ENCODE measurements at places on chromosomes 16 and 17. TPM values are rescaled to one million over a fixed set of nuclear protein-coding genes. Genes with fewer than 3 reads are reported as not detected.

DNA sequence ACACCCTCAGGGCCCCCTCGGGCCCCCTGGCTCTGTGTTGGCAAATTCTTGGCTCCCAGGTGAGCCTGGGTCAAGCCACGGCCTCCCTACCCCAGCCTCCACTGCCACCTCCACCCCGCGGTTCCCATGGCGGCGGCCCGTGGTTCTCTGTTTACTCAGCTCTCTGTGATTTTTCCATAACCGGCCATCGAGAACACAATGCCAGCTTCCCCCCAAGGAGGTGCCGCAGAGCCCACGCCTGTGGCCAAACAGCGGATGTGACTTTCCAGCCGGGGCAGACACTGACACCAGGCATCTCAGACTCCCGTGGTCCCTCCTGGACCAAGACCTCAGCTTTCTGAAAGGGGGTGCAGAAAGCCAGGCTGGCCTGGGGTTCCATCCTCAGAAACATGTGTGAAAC is 21.6 kb upstream of the ATP2A3 start:
- H3K4me1 ChIP-seq, result no peaks in the 10 kb centered on the region
- no peak overlapping the region for H3K4me3 ChIP-seq
- DNase-seq, result no peak
- H3K36me3 ChIP-seq, result no peaks in the 10 kb centered on the region
- H3K27ac ChIP-seq, result no peak overlapping the region

GRCh38 chr17:79746889-79747507 is 16.3 kb downstream of the ENPP7 start:
- no peak overlapping the region for H3K27ac ChIP-seq
- H3K4me3 ChIP-seq, result no peak overlapping the region
- no peaks in the 10 kb centered on the region for H3K36me3 ChIP-seq
- peaks cover 39% of the 10 kb centered on the region for H3K27me3 ChIP-seq

GRCh38 chr16:68379472-68380347 is 68.6 kb downstream of the SMPD3 start:
- H3K36me3 ChIP-seq, result no peaks in the 10 kb centered on the region
- H3K4me3 ChIP-seq, result no peak overlapping the region
- H3K27me3 ChIP-seq, result peaks cover 2% of the 10 kb centered on the region
- peaks cover 18% of the 10 kb centered on the region for H3K4me1 ChIP-seq
- no peak for DNase-seq
- no peak overlapping the region for H3K27ac ChIP-seq

DNA sequence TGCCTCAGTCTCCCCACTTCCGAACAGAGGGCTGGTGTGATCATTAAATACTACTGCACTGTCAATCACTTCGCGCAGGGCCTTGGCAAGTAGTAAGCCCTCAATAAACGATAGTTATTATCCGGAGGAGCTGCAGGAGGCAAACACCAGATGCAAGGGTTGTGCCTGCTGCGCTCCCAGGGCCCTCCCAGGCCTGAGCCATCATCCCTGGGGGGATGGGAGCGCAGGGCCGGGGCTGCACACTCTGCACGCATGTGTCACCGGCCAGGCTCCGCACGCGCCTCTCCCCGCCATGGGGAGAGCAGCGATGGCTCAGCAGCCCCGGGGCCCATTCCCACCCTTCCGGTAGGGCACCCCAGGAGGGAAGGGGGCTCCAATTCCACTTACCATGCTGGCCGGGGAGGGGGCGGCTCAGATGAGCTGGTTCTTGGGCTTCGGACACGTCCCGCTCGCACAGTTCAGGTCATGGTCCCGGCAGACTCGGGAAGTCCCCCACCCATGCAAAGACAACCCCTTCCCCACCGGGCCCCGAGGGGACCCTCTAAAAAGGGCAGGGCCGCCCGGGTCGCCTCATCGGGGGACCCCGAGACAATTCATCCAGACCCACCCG is 681 bp downstream of the XPO6 start:
- peaks cover 38% of the 10 kb centered on the region for H3K36me3 ChIP-seq
- H3K27me3 ChIP-seq, result no peaks in the 10 kb centered on the region

DNA sequence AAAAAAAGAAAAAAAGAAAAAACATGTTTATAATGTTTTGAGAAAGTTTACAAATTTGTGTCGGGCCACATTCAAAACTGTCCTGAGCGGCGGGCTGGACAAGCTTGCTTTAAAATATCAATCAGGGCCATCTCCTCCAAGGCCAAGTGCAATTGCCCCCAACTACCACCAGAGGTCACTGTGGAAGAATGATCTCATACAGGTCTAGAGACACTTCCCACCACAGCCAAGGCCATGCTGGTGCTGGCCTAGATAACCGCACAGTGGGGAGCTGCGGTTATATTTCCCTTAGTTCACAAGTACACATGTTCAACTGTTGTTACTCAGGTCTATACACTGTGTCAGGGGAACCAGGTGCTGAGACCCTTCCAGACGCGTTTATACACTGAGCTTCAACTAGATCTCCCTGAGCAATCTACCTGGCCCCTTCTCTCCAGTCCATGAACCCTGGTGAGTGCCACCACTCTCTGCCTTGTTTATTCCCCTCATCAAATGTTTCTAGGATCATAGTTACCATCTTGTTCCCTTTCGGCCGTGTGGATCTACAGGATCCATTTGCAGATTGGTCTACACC is 83.8 kb upstream of the CCL2 start:
- H3K27me3 ChIP-seq, result peaks cover 10% of the 10 kb centered on the region
- H3K36me3 ChIP-seq, result no peaks in the 10 kb centered on the region
- no peak overlapping the region for H3K27ac ChIP-seq
- DNase-seq, result peak; percentile 70

DNA sequence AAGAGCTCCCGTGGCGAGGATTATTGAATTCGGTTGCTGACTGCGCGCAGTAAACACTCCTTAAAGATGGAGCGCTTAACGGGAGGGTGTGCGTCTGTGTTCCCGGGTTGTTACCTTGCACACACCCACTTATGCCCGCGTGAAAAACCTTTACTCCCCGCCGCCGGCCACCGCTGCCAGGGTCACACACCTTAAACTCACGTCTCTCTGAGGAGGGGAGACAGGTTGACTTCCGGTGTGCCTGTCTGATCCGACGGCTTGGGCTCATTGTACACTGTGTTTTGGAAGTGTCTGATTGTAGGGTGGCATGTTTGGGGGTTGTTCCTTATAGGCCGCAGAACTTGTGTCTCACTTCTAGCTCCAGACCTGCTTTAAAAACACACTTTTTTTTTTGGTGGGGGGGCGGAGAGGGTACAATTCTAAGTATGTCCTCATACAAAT is 66.8 kb downstream of the KPNA2 start:
- peaks cover 5% of the 10 kb centered on the region for H3K36me3 ChIP-seq
- DNase-seq, result peak; percentile 47
- H3K27ac ChIP-seq, result peak overlapping the region; percentile 91
- H3K27me3 ChIP-seq, result no peaks in the 10 kb centered on the region

- H3K27ac ChIP-seq, result no peak overlapping the region
- peaks cover 5% of the 10 kb centered on the region for H3K27me3 ChIP-seq
- H3K4me1 ChIP-seq, result no peaks in the 10 kb centered on the region
- H3K4me3 ChIP-seq, result no peak overlapping the region
- DNase-seq, result no peak
These were observed 116.7 kb downstream of the CACNG3 start for GRCh38 chr16:24372824-24373223.

DNA sequence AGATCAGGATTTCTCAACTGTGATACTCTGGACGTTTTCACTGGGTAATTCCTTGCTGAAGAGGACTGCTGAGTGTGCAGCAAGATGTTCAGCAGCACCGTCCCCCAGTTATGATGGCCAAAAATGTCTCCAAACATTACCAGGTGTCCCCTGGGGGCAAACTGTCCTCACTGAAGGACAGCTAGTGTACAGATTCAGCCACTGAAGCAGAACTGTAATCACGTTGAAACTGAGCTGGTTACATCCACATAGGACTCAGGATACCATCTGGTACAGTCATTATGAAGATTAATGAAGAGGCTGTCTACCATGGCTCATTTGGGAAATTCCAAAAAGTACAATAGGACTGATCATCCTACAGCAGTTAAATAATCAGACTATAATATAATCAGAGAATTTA is 43.3 kb upstream of the GINS3 start:
- no peaks in the 10 kb centered on the region for H3K36me3 ChIP-seq
- H3K4me3 ChIP-seq, result no peak overlapping the region
- H3K27ac ChIP-seq, result no peak overlapping the region
- peaks cover 22% of the 10 kb centered on the region for H3K27me3 ChIP-seq
- DNase-seq, result no peak

DNA sequence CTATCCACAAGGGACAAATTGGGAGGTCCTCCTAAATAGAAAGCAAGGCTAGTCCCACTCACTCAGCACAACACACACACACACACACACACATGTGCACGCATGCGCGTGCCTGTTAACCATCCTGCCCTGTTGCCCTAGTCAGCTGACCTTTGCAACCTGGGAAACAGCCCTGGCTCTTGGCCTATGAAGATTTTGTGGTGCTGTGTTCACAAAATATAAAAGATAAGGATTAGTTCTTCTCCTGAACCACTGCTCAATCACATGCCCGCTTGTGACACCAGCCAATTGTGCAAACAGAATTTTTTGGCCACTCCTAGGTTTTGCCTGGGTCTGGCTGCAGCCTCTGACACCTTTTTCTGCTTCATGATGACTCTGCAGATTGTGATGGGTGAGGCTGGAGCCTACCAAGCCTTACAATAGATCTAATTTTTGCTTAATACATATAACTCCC is 3.3 kb upstream of the CES1 start:
- peaks cover 8% of the 10 kb centered on the region for H3K27me3 ChIP-seq
- no peaks in the 10 kb centered on the region for H3K4me1 ChIP-seq
- no peaks in the 10 kb centered on the region for H3K36me3 ChIP-seq
- no peak overlapping the region for H3K4me3 ChIP-seq

DNA sequence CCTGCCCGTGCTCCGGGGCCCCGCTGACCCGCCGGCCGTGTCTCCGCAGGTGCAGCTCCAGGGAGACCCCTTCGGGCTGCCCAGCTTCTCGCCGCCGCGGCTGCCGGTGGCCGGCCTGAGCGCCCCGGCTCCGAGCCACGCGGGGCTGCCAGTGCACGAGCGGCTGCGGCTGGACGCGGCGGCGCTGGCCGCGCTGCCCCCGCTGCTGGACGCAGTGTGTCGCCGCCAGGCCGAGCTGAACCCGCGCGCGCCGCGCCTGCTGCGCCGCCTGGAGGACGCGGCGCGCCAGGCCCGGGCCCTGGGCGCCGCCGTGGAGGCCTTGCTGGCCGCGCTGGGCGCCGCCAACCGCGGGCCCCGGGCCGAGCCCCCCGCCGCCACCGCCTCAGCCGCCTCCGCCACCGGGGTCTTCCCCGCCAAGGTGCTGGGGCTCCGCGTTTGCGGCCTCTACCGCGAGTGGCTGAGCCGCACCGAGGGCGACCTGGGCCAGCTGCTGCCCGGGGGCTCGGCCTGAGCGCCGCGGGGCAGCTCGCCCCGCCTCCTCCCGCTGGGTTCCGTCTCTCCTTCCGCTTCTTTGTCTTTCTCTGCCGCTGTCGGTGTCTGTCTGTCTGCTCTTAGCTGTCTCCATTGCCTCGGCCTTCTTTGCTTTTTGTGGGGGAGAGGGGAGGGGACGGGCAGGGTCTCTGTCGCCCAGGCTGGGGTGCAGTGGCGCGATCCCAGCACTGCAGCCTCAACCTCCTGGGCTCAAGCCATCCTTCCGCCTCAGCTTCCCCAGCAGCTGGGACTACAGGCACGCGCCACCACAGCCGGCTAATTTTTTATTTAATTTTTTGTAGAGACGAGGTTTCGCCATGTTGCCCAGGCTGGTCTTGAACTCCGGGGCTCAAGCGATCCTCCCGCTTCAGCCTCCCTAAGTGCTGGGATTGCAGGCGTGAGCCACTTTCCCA is 5.9 kb downstream of the CTF1 start:
- H3K27ac ChIP-seq, result peak overlapping the region; percentile 99
- H3K36me3 ChIP-seq, result no peaks in the 10 kb centered on the region

DNA sequence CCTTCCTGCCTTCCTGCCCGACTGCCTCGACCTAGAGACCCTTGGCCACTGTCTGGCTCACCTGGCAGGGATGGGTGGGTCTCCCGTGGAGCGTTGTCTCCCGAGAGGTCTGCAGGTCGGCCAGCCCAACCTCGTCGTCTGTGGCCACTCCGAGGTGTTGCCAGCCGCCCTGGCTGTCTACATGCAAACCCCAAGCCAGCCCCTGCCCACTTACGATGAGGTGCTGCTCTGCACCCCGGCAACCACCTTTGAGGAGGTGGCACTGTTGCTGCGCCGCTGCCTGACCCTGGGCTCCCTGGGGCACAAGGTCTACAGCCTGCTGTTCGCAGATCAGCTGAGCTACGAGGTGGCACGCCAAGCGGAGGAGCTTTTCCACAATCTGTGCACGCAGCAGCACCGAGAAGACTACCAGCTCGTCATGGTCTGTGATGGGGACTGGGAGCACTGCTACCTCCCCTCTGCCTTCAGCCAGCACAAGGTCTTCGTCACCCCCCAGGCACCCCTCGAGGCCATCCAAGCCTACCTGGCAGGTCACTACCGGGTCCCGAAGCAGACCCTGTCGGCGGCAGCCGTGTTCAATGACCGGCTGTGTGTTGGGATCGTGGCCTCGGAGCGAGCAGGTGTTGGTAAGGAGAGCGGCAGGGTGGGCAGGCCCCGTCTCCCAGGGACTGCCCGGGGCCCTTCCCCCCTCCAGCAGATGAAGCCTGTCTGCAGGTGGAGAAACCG is 75.1 kb upstream of the ENDOV start:
- H3K4me1 ChIP-seq, result no peaks in the 10 kb centered on the region
- DNase-seq, result no peak
- peaks cover 75% of the 10 kb centered on the region for H3K36me3 ChIP-seq
- no peak overlapping the region for H3K27ac ChIP-seq

- H3K27me3 ChIP-seq, result no peaks in the 10 kb centered on the region
- DNase-seq, result peak; percentile 93
- H3K4me1 ChIP-seq, result peaks cover 95% of the 10 kb centered on the region
- H3K36me3 ChIP-seq, result peaks cover 27% of the 10 kb centered on the region
- H3K4me3 ChIP-seq, result peak overlapping the region; percentile 95
- H3K27ac ChIP-seq, result peak overlapping the region; percentile 89
These were observed 264.2 kb downstream of the SEC14L1 start for GRCh38 chr17:77404812-77405581.

- H3K4me1 ChIP-seq, result no peaks in the 10 kb centered on the region
- no peak overlapping the region for H3K27ac ChIP-seq
- H3K36me3 ChIP-seq, result no peaks in the 10 kb centered on the region
- no peaks in the 10 kb centered on the region for H3K27me3 ChIP-seq
These were observed 36.1 kb downstream of the TNFRSF13B start for GRCh38 chr17:16935786-16936185.

DNA sequence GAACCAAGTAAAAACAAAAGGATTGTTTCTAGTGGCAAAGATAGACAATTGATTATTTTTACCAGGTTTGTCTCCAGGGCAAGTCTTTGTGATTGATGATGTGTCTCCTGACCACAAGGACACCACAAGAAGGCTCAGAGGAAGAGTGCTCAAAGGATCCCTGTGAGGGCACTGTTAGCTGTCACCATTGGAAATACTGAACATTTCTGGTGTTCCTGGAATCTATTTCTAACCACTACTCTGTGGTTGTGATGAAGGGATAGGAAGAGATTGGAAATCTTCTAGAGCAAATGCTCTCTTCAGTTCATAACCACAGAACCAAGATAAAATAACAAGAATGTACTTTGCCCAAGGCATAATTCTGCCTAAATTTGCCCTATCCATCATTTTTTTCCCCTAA is 15.3 kb downstream of the RNF43 start:
- H3K36me3 ChIP-seq, result no peaks in the 10 kb centered on the region
- H3K27ac ChIP-seq, result peak overlapping the region; percentile 2
- no peak overlapping the region for H3K4me3 ChIP-seq

The FOXC2 gene
- total RNA-seq, result not detected

The TLCD3B gene
- total RNA-seq, result 3.7 TPM

The CACNG5 gene
- total RNA-seq, result not detected

The WFIKKN2 gene
- total RNA-seq, result not detected

The CNTNAP4 gene
- not detected for total RNA-seq

The FAM20A gene
- not detected for total RNA-seq

The CDC6 gene
- 105 TPM for total RNA-seq

The COX10 gene
- total RNA-seq, result 22.0 TPM

The SLC5A11 gene
- total RNA-seq, result not detected

The ITGB3 gene
- 0.04 TPM for total RNA-seq

The CD300LG gene
- total RNA-seq, result not detected

The CES4A gene
- 15.7 TPM for total RNA-seq
